NCI-H82 (cell line): ENCODE measurements at places on chromosomes 16 and 17.

- DNase-seq: peak; percentile 67
These were observed 797 bp downstream of the NUDT7 start for GRCh38 chr16:77723108-77723514.

GRCh38 chr17:4469552-4469951 lies 29.1 kb upstream of the SPNS2 start:
- DNase-seq: no peak

- DNase-seq: no peak
These were observed 21.7 kb downstream of the ACSF3 start for GRCh38 chr16:89115216-89115861.

DNA sequence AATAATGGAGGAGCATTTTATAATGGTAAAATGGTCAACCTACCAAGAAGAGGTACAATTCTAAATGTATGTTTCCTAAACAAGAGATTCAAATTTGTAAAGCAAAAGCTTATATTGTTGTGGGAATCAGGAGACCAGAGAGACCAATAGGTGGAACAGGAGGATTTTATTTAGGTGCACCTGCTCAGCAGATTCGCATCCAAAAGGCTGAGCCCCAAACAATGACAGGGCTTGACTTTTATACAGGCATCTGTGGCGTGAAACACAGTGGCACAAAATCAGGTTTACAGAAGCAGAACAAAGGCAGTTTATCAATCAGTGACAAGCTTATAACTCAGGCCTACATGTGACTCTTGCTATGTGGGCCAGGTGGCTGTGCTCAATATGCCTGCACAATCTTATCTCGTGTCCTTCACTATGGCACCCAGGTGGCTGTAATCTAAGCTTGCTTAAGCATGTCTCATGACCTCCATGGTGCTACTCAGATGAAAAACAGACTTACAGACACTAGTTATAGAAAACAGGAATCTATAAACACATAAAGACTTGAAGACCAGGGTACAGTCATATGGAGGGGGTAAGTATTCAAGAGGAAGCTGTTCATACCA lies 780.2 kb upstream of the CA10 start:
- DNase-seq: no peak

GRCh38 chr17:34499576-34499975 lies 79.8 kb upstream of the TMEM132E start:
- DNase-seq: no peak

DNA sequence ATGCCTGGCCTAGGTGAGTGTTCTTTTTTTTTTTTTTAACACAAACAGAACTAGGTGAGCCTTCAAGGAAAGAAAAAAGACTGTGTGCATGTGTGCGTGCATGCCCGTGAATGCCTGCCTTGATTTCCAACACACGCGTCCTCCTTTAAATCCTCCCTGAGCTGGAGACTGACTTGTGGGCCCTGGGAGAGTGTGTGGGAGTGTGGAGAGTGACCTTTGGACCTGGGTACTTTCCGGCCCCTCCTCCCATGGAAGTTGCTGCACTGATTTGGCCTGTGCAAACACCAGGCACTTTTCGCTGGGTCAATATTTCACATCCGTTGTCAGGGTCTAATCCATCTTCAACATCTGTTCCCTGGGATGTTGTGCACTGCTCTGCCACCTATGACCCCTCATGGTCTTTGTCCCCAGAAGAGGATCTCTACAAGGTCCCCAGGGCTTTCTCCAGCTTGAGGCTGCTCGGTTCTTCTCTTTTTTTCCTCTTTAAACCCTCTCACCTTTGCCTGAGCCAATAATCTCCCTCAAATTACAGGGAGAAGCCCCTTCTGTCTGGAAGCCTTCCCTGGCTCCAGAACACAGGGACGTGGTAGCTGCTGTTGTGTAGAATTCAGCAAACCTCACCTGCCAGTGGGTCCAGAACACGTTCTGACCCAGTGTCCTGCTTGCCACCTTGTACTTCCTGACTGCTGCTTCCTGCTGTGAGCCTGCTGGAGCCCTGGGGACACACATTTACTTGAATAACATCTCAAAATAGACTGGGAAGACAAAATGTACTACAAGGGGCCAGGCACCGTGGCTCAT lies 20.8 kb upstream of the ATP5MC1 start:
- peak; percentile 99 for DNase-seq

- DNase-seq: no peak
These were observed 9.2 kb upstream of the DPEP3 start for GRCh38 chr16:67989322-67990017.

DNA sequence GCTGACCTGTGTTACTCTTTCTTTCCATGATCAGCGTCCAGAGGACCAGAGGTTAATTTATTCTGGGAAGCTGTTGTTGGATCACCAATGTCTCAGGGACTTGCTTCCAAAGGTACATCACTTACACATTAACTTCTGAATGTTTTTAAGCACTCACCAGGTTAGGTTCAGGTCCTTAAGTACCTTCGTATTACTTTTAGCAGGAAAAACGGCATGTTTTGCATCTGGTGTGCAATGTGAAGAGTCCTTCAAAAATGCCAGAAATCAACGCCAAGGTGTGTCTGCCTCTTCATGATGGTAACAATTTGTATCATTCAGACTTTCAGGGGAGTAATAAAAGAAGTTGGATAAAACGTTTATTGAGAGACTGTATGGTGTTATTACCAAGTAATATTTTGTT lies 3.3 kb downstream of the HERPUD1 start:
- DNase-seq: no peak

DNA sequence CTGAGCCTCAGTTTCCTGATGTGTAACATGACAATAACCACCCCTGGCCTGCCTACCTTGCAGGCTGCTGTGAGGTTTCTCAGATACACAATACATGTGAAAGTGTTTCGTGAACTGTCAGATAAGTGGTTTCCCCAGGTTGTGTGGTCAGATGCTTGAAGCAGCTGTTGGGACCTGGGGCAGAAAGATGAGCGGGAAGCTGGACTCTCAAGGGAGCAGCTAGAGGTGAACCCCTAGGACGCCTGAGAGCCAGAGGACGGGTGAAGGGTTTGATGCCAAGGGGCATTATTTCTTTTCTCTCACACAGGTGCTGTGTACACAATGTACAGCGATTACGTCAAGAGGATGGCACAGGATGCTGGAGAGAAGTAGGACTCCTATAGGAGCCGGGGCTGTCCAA lies 2.3 kb downstream of the HIGD1B start:
- DNase-seq: no peak

GRCh38 chr16:24863582-24864437 lies 18.0 kb downstream of the SLC5A11 start:
- no peak for DNase-seq

- DNase-seq: no peak
These were observed 26.0 kb downstream of the NGFR start for GRCh38 chr17:49521088-49521450.

GRCh38 chr16:46650254-46650623 lies 29.1 kb upstream of the SHCBP1 start:
- DNase-seq: peak; percentile 38

DNA sequence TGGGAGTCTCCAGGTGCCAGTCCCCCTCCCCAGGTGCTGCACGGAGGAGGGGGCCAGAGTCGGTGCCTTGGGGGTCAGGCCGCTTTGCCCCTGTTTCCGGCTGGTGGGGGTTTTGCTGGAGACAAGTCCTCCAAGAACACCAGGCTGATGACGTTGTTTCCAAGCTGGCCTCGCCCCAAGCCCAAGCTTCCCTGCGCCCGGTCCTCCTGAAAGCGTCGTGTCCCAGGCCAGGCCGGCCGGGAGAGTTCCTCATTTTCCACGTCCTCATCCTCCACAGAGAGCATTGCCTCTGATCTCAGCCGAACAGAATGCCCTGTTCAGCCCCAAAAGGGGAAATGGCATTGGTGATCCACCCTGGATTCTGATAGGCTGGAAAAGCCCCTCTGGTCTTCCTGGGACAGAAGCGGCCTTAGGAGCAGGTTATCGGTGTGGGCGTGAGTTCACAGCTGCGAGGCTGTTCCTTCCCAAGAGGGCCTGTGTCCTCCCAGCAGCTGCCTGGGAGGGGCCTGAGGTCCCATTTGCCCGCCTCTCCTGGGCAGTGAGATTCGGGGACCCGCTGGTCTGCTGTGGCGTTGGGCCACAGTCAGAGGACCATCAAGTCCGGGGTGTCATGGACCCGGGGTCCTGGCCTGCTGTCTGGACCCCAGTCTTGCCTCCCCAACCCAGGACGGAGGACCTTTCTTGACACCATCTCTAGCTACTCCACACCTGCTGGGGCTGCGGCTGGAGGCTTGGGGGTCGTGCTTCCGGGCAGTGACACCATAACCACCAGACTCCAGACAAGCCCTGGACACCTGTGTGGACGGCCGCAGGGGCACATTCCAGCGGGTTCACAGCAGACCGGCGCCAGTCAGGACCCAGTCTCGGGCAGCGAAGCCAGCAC lies 7.1 kb downstream of the SOX8 start:
- no peak for DNase-seq

- DNase-seq: peak; percentile 94
These were observed 51.3 kb upstream of the TAC4 start for GRCh38 chr17:49899191-49899485.

- DNase-seq: no peak
These were observed 118.1 kb downstream of the FTO start for GRCh38 chr16:53821957-53822625.

GRCh38 chr17:14150619-14151018 lies 81.3 kb downstream of the COX10 start:
- DNase-seq: no peak

DNA sequence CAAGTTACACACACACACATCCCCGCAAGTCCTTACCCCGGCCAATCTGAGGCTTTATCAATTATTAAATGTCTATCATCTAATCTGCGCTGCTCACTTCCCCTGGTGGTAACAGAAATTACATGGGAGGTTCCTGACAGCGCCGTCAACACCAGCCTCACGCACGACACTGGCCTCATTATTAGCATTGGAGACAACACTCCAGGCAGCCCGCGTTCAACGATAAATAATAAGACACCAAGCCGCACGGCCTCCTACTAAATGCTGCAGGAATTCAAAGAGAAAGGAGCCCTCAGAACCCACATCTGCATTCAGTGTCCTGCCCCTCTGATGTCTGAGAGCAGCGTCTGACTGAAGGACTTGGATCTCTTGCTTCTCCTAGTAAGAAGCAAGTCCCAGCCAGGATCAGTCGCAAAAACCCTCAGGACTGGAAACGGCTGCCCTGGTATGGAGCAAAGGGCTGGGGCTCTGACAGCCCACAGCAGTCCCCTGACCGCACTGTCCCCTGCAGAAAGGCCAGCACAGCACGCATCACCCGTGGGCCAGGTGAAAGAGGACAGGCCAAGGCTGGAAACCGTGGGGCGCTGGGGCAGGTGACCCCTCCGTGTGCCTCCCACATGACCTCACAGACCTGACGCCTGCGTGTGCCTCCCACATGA lies 7.6 kb upstream of the RPH3AL start:
- DNase-seq: no peak

GRCh38 chr16:82033683-82034300 lies 1.3 kb upstream of the HSD17B2 start:
- DNase-seq: no peak

DNA sequence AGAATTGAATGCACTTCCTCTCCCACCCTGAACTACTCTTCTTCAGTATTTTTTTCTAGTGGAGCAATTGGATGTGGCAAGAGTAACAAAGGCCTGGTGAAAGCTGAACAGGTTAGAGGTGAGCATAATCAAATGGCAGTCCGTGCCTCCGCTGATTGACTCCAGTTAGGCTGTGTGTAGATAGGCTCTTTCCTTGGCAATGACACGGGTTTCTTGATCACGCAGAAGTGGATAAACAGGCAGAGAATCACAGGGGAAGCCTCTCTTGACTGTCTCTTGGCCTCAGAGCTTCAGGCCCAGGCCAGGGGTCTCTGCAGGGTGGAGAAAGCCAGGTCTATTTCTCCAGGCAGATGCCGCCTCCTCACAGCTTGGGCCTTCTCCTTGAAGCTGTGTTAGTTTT lies 4.2 kb downstream of the CD300LB start:
- no peak for DNase-seq

DNA sequence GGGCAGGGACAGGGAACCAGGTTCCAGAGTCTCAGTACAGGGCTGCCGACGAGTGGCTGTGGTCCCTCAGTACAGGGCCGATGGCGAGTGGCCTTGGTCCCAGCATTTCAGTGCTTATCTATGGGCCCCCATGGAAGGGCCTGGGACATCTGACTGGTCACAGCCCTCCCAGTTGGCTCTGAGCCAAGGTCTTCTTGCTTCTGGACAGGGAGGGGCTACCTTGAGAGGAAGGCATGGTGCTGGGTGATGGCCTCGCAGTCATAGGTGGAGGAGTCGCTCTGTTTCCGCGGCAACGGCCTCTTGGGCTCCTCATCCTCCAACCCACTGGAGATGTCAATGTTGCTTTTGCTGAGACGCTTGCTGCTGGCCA lies 32.5 kb downstream of the PIMREG start:
- peak; percentile 18 for DNase-seq

DNA sequence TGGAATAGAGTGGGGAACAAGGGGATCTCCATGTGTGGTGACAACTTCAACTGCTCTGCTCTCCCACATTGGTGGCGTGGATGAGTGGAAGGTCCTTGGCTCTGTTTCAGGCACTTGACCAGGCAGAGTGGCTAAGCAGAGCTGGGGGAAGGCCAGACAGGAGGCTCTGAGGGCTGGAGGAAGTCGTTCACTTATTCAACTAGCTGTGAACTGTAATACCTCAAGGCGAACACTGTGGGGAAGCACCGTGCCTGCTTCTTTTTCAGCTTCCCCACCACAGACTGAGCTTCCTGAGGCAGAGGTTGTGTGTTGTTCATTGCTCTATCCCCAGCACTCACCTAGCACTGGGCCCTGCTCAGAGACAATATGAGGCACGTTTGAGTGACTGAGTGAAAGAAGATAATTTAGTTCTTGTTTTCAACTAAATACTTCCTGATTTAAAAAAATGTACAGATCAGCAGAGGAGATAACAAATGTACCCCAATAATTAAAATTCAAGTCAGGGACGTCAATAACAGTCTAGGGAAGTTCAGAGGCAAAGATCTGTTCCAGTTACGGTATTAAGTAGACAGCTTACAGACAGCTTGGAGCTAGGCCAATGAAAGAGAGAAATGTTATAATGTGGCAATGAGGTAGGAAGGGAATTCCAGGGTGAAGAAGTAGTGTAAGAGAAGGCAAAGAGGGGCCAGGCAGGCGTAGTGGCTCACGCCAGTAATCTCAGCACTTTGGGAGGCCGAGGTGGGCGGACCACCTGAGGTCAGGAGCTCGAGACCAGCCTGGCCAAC lies 34.7 kb downstream of the MYO18A start:
- DNase-seq: peak; percentile 89

- peak; percentile 93 for DNase-seq
These were observed 248.3 kb upstream of the CIBAR2 start for GRCh38 chr16:85360323-85361277.

- no peak for DNase-seq
These were observed 15.8 kb downstream of the HEATR3 start for GRCh38 chr16:50081428-50082018.

DNA sequence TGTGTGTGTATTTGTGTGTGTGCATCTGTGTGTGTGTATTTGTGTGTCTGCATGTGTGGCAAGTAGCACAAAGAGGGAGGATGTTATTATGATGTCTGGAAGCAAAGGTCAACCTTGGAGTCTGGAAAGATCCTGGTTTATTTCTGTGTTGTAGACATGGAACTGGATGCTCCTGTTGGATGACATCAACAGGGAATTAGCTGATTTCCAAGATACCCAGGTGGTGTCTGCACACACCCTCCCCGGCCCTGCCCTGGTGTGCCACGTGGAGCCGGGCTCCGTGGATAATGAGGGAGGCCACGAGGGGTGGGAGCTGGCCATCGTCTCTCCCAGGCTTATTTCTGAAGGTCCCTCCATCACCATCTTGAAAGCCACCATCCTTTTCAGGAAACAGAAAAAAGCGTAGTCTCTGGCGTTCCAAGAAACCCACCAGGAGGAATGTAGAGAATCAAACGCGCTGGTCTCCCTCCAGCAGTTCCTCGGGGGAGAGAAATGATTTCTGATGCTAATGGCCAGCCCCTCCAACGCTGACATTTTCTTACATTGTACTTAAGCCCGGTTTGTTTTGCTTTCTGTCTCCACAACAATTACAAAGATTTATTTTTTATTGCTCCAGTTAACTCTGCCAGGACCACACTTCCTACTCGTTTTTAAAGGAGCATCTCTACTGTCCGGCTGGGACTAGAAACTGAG lies 93.3 kb downstream of the FOXL1 start:
- no peak for DNase-seq
